NCI-H526 (cell line): ENCODE measurements at places on chromosomes 4 and X.
A peak's percentile ranks its signal among the peaks of the same experiment; 100 is the strongest.

- DNase-seq = no peak
Measured at GRCh38 chr4:3199653-3200422, 49.1 kb upstream of the MSANTD1 start.

DNA sequence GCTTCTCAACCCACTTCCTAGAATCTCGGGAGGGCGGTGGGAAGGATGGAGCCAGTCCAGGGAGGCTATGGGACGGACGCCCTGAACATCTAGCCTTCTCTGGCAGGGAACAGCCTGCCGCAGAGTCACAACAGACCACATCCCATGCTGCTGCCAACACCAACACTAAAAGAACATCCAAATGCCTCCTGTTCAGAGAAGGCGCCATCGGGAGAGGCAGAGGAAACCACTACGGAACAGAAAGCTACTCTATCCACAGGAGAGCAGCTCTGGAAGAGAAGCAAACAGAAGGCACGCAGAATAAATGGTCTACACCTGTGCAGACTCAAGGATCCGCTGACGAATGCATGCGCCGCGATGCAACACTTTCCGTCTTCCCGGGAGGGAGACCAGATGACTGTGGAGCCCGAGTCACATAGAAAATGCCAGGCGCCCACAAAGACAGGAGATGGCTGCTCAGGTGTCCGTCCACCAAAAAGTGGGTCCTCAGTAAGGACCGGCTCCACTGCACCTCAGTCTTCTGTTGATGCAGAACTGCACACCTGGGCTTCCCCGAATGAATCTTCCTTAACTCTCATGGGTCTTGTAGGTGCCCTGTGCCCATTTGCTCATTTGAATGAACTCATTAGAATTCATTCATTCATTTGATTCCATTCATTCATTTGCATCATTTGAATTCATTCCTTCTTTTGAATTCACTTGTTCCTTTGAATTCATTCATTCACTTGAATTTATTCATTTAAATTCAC lies 217.5 kb downstream of the DHRSX start:
- no peak for DNase-seq

DNA sequence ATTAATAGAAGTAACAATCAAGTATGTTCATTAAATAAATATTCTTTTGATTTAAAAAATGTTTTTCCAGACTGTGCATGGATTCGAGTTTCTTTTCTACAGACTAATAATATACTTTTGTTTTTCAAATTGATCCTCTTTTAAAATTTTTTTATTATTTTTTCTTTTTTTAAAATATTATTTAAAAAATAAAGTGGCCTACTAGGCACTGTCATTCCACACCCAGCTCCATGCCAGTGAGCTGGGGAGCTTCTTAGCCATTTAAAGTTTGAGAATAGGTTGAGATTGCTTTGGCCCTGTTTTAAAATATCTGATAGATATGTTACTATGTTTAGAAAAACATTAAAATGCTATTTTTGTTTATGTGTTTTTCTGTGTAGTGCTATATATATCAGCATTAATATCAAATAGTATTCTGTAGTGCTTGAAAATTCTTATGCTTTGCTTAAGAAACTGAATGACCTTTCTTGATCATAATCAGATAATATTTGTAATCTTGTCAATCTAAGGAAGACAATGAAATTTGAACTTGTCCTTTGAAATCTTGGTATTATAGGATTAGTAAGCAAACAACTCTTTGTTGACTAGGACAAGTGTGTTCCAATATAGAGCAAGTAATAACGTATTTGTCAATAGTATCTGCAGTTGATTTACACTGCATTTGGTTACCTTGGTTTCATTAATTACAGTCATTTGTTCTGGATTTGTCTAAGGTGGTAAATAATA lies 12.6 kb downstream of the PCDH10 start:
- no peak for DNase-seq

DNA sequence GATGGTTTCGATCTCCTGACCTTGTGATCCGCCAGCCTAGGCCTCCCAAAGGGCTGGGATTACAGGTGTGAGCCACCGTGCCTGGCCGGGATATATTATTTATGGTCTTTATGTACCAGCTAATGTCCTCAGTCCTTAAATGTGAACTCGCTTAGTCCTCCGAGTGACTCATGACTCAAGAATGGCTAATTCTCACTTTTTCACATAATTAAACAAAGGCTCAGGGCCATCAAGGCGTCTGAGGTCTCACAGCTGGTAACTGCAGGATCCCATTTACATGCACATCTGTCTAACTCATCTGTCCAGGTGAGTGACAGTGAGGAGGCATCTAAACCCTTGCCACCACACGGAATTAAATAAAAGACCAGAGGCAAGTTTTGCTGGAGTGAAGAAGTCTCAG lies 73.5 kb downstream of the HS3ST1 start:
- DNase-seq = no peak

- no peak for DNase-seq
Measured at GRCh38 chr4:76341063-76341462, 34.5 kb downstream of the STBD1 start.

DNA sequence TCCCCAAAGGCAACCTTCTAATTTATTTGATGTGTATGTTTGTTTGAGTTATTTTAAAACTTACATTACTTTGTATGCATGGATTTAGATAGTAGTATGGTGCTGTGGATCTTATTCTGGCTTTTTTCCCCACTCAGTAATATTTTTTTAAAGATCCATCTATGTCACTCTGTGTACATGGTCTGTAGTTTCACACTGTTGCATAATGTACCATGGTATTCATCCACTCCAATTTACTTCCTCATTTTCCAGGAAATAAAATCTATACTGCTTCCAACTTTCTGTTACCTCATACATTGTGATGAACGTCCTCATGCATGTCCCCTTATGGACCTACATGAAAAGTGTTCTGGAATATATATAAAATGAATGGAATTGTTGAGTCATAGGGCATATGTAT lies 17.6 kb downstream of the ARMCX2 start:
- no peak for DNase-seq

GRCh38 chrX:141958675-141959074 lies 55.0 kb downstream of the MAGEC1 start:
- DNase-seq = no peak

- DNase-seq = no peak
Measured at GRCh38 chr4:118972167-118972566, 83.5 kb downstream of the SYNPO2 start.

DNA sequence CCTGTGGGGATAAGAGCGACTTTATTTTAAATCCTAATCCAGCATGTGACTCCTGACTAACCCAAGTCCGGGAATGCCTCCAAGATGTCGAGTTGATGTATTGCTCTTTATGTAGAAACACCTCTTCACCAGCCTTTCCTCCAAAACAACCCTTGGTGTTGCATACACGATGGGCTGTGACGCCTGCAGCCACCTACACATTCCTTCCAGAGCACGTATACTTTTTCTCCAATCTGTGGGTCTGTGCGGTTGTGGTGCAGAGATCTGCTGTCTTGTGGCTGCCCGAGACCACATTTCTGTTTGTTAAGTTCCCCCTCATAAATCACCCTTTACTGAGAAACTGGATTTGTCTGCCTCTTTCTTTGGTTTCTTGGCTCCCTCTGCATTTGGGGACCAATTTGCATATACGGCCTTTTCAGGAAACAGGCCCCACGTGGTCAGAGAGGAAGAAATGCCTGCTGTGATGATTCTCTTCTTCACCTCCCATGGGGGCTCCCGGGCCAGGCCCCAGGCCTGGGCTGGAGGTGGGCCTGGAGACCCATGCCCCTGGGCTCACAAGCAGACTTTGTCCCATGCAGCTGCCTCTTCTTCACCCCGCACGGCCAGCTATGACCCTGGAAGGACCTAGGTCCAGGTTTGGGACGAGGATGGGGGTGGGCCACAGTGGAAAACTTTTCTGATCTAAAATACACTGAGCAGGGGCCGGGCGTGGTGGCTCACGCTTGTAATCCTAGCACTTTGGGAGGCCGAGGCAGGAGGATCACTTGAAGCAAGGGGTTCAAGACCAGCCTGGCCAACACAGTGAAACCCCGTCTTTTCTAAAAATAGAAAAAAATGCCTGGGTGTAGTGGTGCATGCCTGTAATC lies 21.4 kb upstream of the AFAP1 start:
- no peak for DNase-seq

- DNase-seq = no peak
Measured at GRCh38 chr4:174056959-174057358, 226.5 kb downstream of the FBXO8 start.

DNA sequence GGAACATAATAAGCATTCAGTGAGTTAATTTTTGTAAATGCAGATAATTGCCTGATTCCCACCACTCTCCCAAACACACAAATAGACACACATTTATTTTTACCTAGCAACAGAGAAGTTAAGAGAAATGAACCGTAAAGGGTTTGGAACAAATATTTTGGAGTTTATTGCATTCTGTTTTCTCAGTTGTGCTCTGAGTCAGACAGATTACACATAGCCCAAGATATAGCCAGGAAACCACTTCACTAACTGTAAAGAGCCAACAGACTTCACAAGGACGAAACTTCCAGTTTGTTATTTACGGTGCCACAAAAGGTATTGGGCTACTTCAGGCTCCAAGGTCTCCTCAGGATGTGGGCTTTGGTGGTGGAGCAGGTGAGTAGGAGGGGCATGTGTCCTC lies 217.0 kb downstream of the BMPR1B start:
- no peak for DNase-seq

- no peak for DNase-seq
Measured at GRCh38 chrX:10496345-10496965, 123.9 kb downstream of the MID1 start.

GRCh38 chr4:93103042-93103441 lies 725.5 kb upstream of the ATOH1 start:
- DNase-seq = no peak

GRCh38 chrX:11341274-11342201 lies 48.3 kb downstream of the AMELX start:
- no peak for DNase-seq

GRCh38 chrX:129653971-129654651 lies 645 bp downstream of the APLN start:
- peak; percentile 75 for DNase-seq

DNA sequence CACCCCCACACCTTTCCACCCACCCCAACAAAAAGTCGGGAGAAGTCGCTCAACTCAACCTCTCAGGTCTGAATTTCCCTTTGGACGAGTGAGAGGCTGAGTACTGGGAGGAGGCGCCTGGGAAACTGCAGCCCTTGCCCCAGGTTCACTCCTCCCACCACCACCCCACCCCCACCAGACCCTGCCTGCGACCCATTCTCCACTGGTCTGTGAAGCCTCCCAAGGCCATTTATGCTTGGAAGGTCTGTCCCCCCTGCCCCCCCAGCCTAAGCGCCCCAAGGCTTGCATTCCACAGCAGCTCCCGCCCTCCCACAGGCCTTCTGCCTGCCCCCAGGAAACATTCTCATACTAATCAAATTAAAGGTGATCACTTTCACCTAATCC lies 27.2 kb downstream of the ELF4 start:
- DNase-seq = no peak

DNA sequence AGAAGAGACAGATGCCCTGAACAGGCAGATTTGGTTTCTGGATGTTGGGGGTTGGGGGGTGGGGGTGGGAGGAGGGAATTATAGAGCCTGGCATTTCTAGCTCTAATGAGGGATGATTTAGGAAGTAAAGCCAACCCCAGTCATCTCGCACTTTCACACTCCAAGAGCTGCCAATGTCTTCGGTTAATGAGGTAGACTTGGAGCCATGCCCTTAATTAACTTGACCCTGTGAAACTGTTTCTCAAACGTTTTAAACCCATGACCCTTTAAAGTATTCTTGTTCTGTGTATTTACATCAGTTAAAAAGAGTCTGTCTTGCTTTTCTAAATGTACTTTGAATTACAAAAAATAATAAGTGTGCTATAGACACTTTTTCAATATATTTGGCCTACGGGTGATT lies 466.9 kb downstream of the FAT4 start:
- no peak for DNase-seq

GRCh38 chr4:188864741-188865140 lies 725.5 kb downstream of the TRIML1 start:
- no peak for DNase-seq

GRCh38 chr4:138492176-138492575 lies 250.0 kb upstream of the SLC7A11 start:
- no peak for DNase-seq

DNA sequence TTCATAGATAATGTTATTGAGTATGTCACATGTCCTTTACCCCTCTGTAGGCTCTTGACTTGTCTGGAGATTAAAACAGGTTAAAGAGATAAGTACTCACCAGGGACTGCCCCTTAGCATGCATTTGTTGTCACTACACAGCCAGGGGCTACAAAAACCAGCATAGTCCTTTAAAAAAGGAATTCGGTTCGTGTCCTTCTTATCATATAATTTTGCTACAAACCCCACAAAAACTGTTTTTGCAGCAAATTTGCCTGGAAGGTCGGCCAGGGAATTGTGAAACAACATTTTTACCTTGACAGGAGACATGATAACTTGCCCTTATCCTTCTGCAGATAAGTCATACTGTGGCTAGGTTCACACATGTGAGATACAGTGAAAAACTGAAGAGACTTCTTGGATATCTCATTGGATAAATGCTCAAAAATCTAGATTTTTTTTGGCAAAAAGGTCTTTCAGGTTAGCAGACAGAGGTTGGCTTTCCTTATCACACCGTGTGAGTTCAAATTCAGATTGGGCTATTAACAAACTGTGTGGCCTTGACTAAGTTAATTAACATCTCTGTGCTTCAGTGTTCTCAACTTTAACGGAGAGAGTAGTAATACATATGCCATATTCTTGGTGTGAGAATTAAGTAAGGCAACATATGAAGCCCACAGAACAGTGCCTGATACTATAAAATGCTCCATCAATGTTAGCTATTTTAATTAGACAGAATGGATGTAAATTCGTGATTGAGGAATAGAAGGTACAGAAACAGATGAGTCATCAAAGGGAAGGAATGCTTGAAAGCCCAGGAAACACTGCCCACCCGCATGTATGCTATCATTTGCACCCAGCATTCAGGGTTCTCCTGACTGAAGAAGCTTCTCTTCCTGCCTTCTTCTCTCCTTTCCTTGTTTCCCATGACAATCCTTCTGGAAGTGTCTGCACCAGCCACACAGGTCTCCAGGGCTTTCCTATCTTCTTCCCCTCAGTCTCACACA lies 30.0 kb downstream of the FAM9C start:
- DNase-seq = no peak

GRCh38 chr4:55507612-55508011 lies 39.1 kb downstream of the CLOCK start:
- no peak for DNase-seq
